Mesendoderm (in vitro differentiated cells): ENCODE measurements at places on chromosomes 11 and 22.

DNA sequence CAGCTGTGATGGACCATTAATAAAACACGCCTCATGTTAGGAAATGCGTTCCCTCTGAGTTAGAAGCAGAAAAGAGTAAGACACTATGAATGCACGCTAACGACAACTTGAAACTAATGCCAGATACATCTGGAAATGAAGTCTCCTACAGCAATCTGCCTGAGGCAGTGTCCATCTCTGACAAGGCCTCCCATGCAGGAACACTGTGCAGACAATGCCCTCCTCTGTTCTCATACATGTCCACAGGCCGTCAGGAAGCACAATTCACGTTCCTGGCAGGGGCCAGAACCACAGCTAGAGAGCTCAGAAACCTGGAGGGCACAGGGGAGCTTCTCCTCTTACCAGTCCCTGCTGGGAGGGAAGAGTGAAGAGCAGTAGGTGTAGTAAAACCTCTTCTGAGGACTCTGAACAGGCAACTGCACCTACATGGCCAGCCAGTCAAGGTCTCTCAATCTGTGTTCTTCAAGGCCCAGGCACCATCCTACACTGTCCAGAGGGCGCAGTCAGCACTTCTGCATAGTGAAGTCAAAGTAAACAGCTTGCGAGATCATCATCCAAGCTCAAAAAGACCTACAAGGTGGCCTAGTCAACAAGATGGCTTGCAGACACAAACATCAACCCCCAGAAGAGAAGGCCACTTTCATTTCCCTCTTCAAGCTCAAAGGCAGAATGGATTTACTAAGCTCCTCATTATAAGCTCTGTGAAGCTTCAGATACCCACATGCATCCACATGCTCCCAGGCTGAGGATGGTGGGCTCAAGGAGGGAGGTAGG lies 41.5 kb upstream of the CYP2D6 start:
- DNase-seq, result no peak

GRCh38 chr11:71354394-71355105 lies 93.6 kb downstream of the DHCR7 start:
- DNase-seq, result no peak

DNA sequence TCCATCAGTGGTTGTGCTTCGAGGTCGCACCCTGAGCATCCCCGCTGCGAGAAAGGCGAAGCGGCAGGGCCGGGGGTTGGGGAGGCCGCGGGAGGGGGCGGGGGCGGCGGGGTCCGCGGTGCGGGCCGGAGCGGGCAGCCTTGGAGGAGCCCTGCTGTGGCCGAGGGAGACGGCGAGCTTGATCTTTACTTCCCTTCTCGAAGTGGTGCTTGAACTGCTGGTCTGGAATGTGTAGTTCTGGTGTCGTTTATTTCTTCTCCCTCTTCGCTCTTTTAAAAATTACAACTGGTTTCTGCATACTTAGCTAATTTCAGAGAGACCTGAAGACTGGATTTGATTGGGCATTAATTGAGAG lies 1.1 kb downstream of the APLP2 start:
- peak; percentile 55 for DNase-seq

- no peak for DNase-seq
Measured at GRCh38 chr11:61912530-61912898, 4.9 kb downstream of the RAB3IL1 start.

DNA sequence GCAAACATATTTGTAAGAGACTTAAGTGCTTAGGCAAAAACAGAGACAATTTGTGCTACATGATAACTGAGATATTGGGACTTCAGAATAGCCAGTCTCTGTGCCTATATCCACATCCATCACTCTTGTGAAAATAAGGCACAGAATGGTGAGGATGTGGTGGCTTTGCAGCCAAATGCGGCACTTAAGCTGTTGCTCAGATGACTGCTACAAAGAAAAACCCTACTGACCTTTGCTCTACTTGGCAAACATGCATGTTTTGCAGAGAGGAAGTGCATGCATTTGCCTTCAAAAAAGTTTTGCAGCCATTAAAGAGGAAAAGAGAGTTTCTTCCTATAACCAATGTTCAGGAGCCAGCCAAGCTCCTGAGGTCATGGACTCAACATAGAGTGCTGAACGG lies 675.0 kb upstream of the KIRREL3 start:
- no peak for DNase-seq
